ENCODE measurements at places on chromosomes 2 and 18.

- DNase-seq, result no peak
These were observed 30.6 kb upstream of the RND3 start for GRCh38 chr2:150517951-150518680.

- no peak for DNase-seq
These were observed 306.2 kb downstream of the ALK start for GRCh38 chr2:29615183-29615582.

- no peak for DNase-seq
These were observed 464 bp upstream of the FTCDNL1 start for GRCh38 chr2:199851501-199851810.

GRCh38 chr2:229300790-229301189, 29.7 kb upstream of the PID1 start:
- no peak for DNase-seq

GRCh38 chr2:236964291-236964690, 121.4 kb upstream of the COPS8 start:
- no peak for DNase-seq

DNA sequence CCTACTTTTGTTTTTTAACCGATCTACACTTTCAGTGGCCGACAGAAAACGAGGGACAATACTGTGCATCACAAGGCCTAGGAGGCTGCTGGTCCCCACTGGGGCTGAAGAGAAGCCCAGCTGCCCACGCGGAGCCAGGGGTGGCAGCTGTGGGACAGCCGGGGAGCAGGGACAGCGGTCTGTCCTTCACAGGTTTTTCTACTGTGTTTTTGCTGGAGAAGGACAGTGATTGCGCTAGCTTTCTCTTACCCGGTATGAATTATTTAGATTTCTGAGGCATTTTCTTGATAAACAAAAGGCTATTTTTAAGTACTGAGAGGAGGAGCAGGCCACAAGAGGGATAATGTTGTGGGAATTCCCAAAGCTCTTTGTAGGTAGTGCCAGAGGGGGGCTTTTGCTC, 219.8 kb downstream of the ATAD2B start:
- no peak for DNase-seq

DNA sequence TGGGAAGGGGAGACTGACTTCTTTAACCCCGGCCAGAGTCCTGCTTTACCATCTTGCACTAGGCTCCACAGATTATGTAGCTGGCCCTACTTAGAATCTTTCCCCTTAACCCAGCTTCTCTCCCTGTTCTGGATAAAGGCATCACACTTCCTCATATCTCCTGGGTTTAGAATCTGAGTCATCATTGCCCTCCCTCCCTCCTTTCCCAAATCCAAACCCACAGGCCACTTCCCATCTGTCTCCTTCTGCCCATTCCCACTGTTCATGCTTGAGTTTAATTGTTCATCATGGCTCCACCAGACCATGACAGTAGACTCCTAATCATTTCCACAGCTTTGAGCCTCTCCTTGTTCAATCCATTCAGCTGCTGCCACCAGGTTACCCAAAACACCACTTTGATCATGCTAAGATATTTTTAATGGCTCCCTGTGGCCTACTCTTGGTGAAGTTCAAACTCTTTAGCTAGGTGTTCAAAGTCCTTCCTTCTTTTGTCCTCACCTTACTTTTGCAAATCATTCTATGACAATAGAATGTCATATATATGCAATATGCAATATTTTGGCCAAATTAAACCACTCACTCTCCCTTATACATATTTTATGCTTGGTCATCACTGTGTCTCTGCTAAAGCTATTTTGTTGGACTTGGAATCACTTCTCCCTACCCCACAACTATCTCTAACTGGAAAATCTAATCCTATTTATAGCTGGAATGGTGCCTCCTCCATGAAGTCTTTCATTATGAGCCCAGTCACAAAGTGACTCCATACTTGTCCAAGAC, 5.5 kb downstream of the PDE11A start:
- no peak for DNase-seq

GRCh38 chr2:242012956-242013764, 143.6 kb downstream of the RTP5 start:
- DNase-seq, result no peak

DNA sequence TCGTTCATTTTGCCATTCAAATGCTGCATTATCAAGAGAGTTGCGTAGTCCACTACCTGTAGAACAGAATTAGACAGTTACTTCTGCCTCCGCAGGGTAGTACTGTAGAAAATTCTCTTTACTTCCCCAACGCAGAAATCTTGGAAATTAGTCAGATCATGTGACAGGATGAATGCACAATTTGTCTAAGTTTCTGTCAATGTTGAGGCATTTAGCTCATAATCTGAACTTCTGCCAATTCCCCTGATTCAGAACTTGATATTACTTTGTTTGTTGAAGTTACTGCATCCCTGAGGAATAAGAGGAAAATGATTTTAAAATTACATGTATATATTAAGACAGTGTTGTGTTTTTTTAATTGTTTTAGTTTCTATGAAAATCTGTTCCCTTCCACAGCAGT, 83.4 kb downstream of the TTC27 start:
- no peak for DNase-seq

DNA sequence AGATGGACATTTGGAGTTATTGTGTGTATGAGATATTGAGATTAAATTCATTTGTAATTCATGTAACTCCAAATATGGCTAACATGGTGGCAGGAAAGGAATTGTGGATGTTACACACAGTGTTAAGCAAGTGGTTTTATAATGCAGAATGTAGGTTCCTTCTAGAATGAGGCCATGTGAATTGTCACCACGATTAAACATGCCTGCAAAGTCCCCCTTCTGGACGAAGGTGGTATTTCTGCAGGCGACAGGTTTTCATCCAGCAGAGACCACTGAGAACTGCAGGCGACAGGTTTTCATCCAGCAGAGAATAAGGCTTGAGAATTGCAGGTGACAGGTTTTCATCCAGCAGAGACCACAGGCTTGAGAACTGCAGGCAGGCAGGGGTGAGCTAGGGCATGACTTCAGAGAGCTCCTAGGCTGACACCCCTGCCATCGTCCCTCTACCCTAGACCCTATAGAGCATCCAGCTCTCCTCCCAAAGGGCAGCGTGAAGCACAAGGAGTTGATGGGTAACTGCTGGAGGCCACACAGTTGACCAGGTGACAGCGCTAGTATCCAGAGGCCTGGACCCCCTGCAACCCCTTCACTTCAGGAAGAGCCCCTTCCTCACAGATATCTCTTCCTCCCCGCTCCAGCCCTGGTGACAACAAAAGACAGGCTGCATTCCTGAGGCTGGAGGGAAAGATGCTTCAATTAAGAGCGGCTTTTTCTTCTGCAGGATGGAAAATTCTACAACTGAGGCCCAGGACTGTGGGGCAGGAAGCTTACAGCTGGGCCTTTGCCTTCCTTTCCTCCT, 175.8 kb downstream of the LOXHD1 start:
- DNase-seq, result peak; percentile 27

GRCh38 chr2:168490946-168491605, 35.0 kb downstream of the CERS6 start:
- no peak for DNase-seq

- DNase-seq, result no peak
These were observed 81.0 kb upstream of the EPAS1 start for GRCh38 chr2:46216213-46216612.

DNA sequence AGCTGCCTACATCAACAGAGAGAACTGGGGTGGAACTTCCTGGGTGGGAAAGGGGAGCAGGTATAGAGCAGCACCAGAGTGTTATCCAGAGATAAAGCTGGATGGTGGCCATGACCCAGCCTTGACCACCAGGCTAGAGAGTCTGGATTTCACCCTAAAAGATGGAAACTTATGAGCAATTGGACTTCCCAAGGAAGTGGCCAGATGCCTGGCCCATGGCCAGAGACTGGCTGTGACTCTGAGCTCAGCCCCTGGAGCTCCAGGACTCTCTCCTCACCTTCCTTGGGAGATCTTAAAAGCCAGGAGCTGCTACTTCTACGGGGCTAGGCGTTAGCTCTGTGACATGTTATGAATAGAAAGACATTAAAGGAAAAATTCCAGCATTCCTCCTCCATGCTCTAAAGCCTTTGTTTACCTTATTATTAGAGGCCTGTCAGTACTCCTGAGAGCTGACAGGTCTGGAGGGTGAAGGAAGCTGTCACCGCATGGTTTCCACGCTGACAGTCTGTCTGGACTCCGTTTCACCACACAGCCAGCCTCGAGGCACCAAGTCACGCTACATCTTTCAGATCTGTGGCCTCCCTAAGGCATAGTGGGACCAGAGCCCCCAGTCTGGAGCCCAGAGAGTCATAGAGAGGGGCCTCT, 260.0 kb upstream of the SIX2 start:
- no peak for DNase-seq

Measured in HEK293T (cell line).